ENCODE measurements at places on chromosomes 2 and 18.

- no peak for DNase-seq
Observed at GRCh38 chr18:28120828-28121515, 56.0 kb downstream of the CDH2 start.

DNA sequence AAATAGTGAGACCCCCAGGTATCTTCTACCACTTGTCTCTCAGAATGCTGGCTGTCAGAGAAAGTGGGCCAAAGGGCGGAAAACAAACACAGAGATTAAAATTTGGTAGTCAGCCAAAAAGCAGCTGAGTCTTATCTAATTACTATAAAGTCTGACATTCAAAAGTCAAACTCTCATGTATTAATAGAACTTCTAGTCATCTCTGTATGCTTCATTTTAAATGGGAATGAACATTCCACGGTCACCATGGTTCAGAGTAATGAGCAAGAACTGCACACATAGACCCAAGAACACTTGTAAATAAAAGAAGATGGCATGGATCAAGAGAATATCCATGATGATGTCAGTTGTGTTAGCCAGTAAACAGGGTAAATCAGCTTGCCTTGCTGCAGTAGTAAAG lies 1267.0 kb upstream of the CHAC2 start:
- no peak for DNase-seq

- DNase-seq, result no peak
Observed at GRCh38 chr2:160073284-160073888, 11.0 kb upstream of the PLA2R1 start.

GRCh38 chr2:1802046-1802445 lies 57.7 kb upstream of the PXDN start:
- no peak for DNase-seq

- DNase-seq, result no peak
Observed at GRCh38 chr2:43839776-43840564, 1.2 kb downstream of the ABCG8 start.

DNA sequence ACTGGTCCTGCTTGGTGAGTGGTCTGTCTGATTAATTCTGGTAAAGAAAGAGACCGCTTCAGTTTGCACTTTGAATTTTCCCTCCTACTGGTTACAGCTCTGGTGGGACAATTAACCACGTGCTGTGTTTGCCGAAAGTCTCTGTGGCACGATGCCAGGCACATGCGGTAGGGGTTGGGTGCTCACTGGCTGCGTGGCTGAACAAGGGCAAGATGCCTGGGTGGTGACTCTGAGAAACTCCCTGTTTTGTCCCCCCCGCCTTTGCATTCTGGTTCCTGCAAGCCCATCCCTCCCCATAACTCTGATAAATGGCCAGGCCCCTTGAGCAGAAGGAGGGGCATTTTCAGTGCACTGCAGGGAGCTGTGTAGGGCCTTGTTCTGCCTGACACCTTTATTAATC lies 206.1 kb downstream of the TFCP2L1 start:
- DNase-seq, result no peak

- peak; percentile 14 for DNase-seq
Observed at GRCh38 chr2:130920415-130921163, 83.9 kb downstream of the ARHGEF4 start.

- DNase-seq, result no peak
Observed at GRCh38 chr2:100812116-100812515, 7.8 kb upstream of the NPAS2 start.

GRCh38 chr2:137185378-137186078 lies 420.2 kb downstream of the THSD7B start:
- no peak for DNase-seq

- no peak for DNase-seq
Observed at GRCh38 chr18:75322206-75322605, 105.3 kb downstream of the SMIM21 start.

All from stimulated activated CD4-positive, alpha-beta T cell treated with anti-CD3 and anti-CD28 coated beads, Interleukin-1b, Interleukin-23, amount 100 ng/mL, for 1 hour (primary cell).